Activated T-cell treated with anti-CD3 and anti-CD28 coated beads, Interleukin-2, amount 50 U/mL, for 72 hours (primary cell): ENCODE measurements at places on chromosomes 2 and 18.
A peak's percentile ranks its signal among the peaks of the same experiment; 100 is the strongest.

- DNase-seq = no peak
These were observed 14.1 kb downstream of the PER2 start for GRCh38 chr2:238274152-238274865.

DNA sequence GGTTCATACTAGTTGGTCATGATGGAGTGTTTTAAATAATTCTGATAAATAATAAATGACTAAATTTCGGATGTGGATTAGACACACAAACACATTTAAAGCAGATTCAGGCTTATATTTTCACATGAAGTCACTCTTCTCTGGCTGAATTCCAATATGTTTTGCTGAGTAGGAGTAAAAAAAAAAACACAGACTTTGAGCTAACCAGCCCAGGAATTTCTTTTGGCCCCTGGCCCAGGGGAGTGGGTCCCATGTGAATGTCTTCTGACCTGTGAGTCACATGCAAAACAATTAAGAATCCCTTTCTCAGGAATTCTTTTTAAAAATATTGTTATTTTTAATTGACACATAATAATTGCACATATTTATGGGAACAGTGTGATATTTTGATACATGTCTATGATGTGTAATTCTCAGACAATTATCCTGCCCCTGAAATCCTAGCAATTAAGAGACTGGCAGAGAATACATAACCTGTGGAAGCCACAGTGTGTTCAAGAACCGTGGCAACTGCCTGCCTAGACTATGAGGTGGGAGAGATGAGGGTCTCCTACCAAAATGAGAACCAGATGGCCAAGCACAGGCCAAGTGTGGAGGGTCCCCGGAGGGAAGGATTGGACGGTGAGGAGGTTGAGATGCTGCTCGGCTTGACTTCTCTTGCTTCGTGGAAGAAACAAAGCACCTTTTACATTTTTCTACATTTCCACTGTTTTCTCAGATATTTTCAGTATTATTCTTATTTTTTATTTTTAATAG is 236.4 kb downstream of the PIEZO2 start:
- no peak for DNase-seq

DNA sequence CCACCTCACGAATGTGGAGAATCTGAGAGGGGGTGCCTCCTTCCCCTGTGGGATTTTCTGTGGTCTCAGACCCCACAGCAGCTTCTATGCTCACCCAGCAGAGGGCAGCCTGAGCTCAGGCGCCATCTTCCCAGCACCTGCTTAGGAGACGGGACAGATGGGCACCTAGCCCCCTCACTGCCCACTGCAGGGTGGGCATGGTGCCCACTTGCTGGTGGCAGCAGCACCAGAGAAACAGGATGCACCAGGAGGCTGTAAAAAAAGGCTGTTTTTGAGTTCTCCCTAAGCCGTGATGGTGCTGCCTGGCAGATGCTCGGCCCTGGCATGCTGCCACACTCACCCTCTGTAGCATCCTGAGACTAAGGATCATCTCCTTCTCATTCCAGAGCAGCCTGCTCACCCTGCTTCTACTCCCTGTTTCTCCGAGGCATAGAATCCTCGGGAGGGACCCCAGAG is 19.1 kb upstream of the SLC20A1 start:
- peak; percentile 71 for DNase-seq

DNA sequence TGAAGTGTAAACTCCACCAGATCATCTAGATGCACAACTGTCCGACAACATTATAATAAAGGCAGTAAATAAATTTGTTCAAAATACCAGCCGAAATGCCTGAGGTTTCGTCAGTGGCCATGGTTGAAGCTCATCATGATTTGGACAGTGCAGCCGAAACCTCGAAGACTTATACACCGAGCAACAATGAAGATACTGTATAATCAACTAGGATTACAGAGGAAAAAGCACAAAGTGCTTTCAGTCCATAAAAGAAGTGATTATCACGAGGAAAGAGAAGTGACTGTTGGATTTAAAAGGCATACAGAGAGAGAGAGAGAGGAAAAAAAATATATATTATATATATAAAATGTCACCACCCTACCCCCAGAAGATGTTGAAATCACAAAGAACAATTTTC is 52.0 kb upstream of the GALNT3 start:
- no peak for DNase-seq

DNA sequence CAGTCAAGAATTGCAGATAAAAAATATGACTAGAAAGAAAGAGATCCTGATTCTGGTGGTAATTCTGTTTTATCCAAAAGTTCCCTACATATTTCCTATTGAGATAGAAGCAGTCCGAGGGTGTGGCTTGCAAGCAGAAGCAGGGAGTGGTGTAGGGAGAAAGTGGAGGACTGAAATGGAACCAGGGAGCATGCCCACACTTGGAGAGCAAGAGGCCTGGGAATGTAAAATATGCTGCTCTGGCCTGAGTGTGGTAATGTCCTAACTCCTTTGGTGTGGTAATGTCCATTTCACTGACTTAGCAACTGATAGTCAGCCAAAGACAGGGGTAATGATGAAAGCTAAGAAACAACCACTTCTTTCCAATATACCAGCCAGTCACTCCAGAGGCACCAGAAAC is 30.1 kb upstream of the FMNL2 start:
- DNase-seq = no peak

- DNase-seq = no peak
These were observed 8.3 kb downstream of the SATB2 start for GRCh38 chr2:199449455-199449854.

- no peak for DNase-seq
These were observed 42.3 kb downstream of the B3GNT2 start for GRCh38 chr2:62238236-62238635.

DNA sequence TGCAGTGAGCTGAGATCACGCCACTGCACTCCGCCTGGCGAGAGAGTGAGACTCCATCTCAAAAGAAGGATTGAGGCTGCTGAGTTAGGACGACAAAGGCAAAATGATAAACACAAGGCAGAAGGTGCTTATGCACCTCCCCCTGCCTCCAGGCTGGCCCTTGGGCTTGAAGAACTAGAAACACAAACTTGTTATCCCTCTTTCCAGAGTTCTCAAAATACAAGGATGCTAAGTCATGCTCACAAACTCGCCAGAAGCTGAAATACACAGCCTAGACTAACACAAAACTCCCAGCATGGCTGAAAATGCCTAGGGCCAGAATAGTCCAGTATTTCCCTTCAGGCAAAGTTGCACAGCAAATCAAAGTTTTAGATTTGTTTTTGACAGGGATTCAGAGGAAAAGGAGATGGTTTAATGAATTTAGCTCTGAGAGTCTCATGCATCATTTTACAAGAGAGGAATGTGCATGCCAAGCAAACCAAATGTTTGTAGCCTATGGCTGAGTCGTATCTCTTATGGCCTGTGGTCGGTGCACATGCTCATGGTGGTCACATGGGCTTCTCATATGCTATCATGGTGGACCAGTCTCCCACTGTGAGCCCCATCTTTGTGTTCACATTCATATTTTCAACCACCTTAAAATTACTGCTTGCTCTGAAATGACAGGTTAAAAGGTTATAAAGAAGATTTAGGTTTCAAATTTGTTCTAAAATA is 16.2 kb upstream of the MREG start:
- peak; percentile 34 for DNase-seq

GRCh38 chr18:49764032-49764431 is 49.3 kb downstream of the ACAA2 start:
- no peak for DNase-seq

DNA sequence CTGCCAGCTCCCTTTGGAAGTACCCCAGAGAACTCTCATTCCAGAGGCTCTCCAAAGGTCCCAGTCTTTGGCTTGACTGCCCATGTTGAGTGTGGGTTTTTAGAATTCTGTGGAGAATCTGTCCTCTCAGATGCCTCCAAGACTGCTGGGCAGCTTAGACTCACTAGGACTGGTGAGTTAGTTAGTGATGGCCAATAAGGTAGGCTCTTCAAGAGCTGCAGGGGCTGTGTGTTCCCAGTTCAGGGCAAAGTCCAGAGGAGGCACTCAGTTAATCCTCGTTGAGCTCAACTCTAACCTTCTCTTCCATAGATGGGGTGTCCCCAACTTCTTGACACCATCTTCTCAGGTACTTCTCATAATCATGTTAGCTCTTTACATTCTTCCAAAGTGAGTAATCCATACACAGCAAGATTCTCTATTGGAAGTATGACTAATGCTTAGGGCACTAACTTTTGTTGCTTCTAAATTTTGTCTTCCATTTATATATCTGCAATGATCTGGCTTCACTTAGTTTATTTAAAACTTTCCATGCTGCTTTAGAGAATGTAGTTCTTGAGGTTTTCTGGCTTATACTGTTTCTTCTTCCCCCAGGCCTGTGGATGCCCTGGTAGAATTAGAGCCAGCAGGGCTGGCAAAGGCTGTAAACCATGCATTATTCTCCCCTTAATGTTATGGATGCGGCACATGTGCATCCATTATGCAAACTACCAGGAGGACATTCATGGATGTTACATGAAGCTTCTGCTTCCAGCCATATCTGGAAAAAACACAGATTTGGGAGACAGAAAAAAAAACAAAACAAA is 88.9 kb downstream of the POLE4 start:
- no peak for DNase-seq

DNA sequence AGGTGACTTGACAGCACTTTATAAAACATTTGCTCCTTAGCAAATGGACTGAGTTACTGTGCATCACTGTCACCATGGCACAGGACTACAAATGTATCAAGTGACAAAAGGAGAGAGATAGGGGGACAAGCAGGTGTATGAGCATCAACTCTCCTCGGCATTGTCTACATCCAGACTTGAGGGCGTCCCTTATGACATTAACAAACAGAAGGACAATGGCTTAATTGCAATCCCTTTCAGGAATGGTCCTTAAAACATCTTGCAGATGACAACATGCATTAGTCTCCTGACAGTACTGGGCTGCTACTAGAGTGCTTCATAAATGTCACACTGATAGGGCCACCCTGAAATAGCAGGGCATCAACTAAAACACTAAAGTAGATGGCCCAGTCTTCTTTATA is 198.8 kb downstream of the PDE1A start:
- DNase-seq = no peak

- no peak for DNase-seq
These were observed 21.5 kb downstream of the GPR155 start for GRCh38 chr2:174465327-174465726.

DNA sequence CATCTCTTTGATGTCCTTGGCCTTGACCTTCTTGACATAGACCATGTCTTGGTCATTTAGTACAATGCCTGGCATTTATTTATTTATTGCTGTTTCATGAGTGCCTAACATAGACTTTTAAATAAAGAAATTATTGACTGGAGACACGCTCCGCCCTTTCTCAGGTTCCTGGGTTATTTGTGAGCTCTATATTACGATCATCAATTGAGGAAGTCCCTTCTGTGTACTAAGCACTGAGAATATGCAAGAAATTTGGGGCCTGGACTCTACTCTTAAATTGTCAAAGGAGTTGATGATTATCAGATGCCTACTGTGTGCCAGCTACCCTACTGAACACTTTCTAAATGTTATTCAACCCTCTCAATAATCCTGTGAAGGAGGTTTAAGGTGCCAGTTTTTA is 19.7 kb upstream of the TET3 start:
- no peak for DNase-seq

- DNase-seq = no peak
These were observed 451.3 kb upstream of the VWC2L start for GRCh38 chr2:213959589-213959988.

- no peak for DNase-seq
These were observed 157.7 kb upstream of the SERPINE2 start for GRCh38 chr2:224196810-224197209.

DNA sequence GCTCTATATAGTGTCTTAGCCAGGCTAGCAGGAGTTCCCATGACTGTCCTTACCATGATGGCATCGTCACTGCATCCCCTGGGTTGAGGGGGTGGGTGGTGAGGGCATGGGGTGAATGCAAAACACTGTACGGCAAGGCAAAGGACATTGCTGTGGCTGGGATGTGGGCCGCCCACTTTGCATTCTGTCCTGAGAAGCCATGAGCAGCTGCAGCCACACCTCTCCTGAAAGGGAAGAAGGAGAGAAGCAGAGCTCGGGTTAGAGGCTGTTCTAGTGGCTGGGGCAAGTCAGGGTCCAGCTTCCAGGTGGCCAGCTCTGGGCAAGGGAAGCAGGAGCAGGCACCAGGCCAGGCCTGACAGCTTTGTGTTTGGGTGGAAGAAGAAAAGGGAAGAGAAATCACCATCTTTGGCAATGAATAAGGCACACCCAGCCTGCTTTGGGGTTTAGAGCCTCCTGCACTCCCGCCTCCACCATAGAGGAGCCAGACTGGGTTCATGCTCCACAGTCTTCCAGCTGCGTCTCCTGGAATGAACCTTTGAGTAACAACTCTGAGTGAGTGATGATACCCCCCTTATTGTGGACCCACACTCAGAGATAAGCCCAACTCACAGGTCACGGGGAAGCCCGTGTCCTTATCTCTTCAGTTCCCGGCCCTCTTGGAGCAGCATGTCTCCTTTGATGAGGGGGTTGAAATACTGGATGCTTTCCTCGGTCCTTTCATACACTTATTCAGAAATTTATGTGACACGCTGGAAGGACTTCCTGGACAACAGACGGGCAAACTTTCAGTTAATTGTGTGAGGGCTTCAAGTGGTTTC is 63.4 kb downstream of the INPP4A start:
- no peak for DNase-seq

GRCh38 chr2:43218702-43219382 is 7.6 kb downstream of the ZFP36L2 start:
- peak; percentile 63 for DNase-seq

DNA sequence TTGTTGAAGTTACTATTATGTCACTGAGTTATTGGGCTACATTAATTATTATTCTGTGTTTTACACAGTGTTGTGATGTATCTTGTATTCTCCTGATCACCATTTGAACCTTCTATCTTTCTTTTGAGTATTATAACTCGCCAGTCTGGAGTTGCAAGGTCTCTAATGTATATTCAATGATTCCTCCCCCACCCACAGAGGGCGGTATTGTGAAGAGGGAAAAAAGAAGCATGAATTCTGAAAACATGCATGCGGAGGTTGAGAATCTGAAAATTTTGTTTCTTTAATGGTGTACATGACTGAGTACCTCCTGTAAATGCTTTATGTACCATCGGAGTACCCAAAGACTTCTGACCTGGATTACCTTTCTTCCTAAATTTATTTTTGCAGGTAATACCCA is 266.6 kb downstream of the NR4A2 start:
- DNase-seq = no peak

GRCh38 chr2:149601141-149601796 is 13.7 kb upstream of the MMADHC start:
- no peak for DNase-seq
